Neural progenitor cell (in vitro differentiated cells): ENCODE measurements at places on chromosomes 11 and 22.

DNA sequence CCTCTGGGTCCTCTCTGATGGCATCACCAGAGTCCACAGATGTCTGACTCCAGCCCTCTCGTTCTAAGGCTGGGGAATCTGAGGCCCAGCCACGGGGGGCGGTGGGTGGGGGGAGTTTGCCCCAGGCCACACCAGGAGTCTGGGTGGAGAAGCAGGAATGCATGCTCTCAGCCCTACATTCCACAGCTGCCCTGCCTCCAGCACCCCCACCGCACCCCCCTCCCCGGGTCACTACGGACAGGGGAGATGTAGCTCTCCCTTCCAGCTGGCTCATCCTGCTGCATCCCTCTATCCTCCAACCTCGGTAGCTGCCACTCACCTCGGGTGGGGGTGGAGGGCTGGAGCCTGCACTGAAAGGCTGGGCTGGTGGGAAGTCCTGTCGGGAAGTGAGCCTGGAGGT, 2.3 kb upstream of the PVALB start:
- no peak for DNase-seq

GRCh38 chr11:106101819-106102218, 24.4 kb downstream of the AASDHPPT start:
- no peak for DNase-seq

DNA sequence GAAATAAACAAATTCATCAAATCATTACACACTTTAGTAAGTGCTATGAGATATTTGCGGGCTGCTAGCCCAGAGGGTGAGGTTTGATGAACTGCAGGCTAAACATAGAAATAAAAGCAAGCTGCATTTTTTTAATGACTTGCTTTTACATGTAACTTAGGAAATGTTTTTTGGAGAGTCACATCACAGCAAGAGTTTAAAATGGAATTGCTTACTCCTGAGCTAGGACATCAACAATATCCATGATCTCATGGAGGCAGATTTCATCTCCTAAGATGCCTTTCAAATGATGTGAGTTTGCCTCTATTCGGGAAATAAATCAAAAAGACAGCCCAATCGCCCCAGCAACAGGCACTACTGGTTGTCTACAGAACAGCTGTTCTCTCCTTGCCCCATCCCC, 73.4 kb upstream of the CD44 start:
- DNase-seq: no peak

DNA sequence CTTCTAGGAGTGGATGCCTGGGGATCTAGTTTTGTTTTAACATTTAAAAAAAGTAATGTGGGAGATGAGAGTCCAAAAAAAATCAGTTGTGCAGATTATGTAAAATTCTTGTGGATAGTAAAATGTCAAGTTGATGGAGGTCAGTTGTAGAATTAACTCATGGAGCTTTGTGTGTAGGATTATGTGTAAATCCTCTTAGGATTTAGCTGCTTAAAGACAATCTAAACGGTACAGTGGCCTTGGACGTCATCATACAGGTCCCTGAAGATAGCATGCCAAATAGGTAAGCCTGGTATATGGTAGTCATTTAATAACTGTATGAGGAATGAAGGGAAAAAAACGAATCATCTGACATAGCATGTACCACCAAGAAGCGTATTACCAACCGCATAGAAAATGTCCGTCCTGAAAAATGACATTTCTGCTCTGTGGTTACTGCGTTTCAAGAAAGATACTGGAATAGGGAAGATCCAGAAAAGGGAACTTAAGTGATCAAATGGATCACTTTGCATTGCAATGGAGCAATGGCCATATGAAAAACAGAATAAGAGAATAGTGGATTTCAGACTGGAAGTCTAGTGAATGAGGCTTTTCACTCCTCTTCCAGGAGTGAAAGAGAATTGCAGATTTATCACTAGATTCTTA, 61.3 kb downstream of the BCL2L13 start:
- DNase-seq: no peak

- no peak for DNase-seq
Observed at GRCh38 chr22:47807506-47807905, 1045.1 kb downstream of the TBC1D22A start.

GRCh38 chr11:21494946-21495345, 697.9 kb upstream of the ANO5 start:
- no peak for DNase-seq
